ENCODE measurements at places on chromosomes 3 and 15. TPM values are rescaled to one million over a fixed set of nuclear protein-coding genes. Genes with fewer than 3 reads are reported as not detected.

DNA sequence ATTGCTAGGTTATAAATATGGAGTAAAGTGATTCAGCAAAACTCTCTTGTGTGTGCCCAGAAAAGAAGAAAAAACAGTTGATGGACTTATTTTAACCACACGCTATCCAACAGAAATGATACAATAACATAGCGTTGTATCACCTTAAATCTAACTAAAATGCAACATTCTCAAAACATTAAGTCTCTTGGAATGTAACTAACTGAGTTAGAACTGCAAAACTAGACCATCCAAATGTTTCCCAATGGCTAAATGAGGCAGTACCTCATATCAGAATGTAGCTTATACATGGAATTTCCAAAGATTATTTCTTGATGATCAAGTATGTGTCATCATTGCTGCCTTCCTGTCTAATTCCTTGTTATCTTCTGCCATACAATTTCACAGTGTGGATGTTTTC is 187.9 kb downstream of the CNTN3 start:
- H3K27ac ChIP-seq, result no peak overlapping the region
- H3K4me3 ChIP-seq, result no peak overlapping the region
- no peaks in the 10 kb centered on the region for H3K36me3 ChIP-seq
- no peaks in the 10 kb centered on the region for H3K27me3 ChIP-seq
- DNase-seq, result no peak

- no peaks in the 10 kb centered on the region for H3K4me1 ChIP-seq
- no peaks in the 10 kb centered on the region for H3K36me3 ChIP-seq
Measured at GRCh38 chr15:39874890-39875549, 45.0 kb downstream of the GPR176 start.

- H3K27ac ChIP-seq, result no peak overlapping the region
- no peaks in the 10 kb centered on the region for H3K4me1 ChIP-seq
- no peak overlapping the region for H3K4me3 ChIP-seq
Measured at GRCh38 chr3:189513281-189514117, 117.7 kb upstream of the TP63 start.

- H3K27ac ChIP-seq, result no peak overlapping the region
- no peaks in the 10 kb centered on the region for H3K27me3 ChIP-seq
- no peak for DNase-seq
- no peak overlapping the region for H3K4me3 ChIP-seq
- no peaks in the 10 kb centered on the region for H3K4me1 ChIP-seq
Measured at GRCh38 chr15:36315649-36316048, 263.8 kb upstream of the CDIN1 start.

CFAP20DC gene
- 1.8 TPM for total RNA-seq
